ENCODE measurements at places on chromosomes 4 and X.

DNA sequence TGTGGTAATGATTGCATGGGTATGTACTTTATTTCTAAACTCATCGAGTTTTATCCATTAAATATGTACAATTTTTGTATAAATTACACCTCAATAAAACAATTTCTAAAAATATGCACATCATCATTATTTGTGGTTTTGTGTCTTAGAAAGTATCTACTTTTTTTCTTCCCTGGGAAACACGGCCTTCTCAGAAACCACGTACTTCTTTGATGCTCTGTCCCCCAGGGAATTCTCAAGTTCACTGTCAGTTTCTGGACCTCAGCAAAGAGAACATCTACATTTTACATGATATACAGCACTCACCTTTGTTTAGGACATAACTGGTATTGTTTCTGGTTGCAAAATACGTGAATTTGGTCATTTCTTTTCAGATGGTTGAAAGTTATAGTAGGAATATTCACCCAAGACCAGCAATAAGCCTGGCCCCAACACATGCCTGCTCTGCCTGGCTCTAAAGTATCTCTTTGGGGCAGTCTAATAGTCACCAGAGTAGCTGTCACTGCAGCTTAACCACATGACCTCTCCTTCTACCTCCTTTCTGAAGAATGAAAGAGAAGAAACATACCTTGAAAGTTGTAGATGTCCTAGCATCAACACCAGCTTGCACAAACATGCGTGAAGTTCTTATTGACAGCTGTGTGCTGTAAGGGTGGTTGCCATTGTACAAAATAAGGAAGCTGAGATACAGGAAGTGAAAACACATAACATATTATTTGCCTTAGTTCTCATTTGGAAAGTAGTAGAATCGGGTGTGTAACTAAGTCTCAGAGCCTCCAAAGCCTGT is 48.4 kb upstream of the SPANXN4 start:
- DNase-seq, result no peak

GRCh38 chrX:36684053-36684452 is 324.1 kb upstream of the FAM47C start:
- no peak for DNase-seq

DNA sequence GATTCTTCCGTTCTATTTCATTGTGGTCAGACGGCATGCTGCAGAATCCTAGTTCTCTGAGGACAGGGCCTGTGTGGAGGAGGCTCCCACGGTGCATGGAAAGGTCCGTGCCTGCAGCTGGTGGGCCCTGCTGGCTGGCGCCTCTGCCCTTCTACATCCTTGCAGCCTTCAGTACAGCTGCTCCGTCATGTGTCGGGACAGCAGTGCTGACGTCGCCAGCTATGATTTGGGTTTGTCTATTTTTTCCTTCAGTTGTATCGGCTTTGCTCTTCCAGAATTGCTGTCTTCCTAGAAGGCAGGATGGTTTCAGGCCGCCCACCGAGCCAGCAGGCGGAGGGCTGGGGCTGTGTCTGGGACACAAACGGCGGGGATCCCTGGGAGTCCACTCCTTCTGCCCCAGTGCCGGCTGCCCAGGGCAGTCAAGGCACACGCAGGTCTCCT is 32.1 kb upstream of the CPLX1 start:
- no peak for DNase-seq

DNA sequence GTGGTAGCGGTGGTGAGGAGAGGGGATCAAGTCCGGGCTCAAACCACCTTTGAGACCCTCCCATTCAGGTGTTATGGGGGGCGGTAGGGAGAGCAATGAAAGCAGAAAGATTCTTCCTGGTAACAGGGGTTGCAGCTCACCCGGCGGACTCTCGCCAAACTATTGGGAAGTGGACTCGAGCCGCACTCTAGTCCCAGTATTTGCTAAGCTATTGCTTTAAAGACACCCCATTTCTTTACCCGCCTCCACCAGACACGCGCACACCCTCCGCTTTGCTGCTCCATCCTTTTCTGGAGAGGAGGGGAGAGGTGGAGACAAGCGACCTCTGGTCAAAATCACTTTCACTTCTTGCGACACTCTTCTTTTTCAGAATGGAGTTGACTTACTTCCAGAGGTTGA is 625 bp upstream of the GABRA4 start:
- DNase-seq, result no peak

- no peak for DNase-seq
Measured at GRCh38 chr4:177107288-177107921, 202.3 kb upstream of the NEIL3 start.

DNA sequence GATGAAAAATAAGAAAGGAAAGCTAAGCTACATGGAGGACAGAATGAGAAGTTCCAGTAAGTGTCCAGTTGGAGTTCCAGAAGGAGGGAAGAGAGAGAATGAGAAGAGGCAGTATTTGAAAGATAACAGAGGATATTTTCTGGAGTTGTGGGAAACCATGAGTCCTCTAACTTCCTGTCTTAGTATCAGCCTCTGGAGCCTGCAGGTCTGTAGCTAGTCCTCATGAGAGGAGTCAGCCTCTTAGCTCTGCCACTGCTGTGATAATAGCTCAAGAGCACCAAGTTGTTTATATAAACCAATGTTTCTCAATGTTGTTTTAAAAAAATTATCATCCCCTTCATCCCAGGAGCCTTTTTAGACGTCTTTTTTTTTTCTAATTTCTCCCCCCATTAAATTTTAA is 2.4 kb upstream of the PLAC1 start:
- no peak for DNase-seq

DNA sequence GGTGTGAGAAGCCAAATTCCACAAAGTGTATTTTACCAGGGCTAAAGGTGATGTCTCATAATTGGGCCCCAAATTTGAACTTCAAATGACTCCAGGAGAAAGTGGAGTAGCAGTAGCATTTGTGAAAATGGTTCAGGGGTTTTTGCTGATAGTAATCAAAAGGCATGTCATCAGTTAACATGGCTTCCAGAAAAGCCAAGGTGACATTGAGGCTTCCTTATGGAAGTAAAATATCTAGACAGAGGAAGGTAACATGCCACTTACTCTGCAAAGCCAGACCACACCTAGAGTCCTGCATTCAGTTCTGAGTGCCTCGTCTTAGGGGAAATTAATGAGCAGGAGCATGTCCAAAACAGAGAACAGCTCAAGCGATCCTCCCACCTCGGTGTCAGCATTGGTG is 2.2 kb upstream of the RPL36A start:
- DNase-seq, result no peak

DNA sequence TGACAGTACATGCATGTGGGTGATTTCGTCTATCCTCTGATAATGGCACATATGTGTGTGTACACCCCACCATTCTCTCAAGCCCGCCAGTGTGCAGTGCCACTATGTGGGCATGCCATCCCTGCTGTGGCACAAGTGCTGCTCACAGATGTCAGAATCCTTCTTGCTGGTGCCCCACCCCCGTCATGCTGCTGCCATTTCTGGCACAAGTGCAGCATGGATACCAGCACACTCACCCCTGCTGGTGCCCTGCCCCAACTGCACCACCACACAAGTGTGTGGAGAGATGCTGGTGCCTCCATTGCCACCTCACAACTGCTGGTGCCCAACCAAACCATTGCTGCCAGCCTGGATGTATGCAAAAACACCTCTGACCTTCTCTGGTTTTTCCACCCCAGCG is 1133.8 kb downstream of the TECRL start:
- no peak for DNase-seq

DNA sequence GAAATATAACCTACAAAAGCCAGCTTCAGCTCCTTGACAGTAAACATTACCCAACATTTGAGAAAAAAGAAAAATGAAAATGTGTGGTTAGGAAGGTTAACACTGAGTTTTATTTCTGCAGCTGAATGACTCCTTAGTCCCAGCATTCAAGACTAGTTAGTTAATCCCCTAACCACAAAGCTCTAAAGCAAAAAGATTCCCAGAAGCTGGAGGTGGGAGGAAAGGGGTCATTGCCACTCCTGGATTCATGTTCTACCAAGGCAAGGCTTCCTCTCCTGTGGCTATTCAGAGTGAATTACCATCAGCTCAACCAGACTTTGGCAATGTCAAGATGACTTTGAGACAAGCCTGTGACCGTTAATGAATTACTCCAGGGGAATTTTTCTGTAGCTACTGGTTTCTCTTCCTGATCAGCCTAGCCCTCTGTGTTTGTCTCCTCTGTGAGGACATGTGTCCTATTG is 63.6 kb downstream of the HADH start:
- no peak for DNase-seq

- no peak for DNase-seq
Measured at GRCh38 chrX:16368696-16369095, 201.4 kb downstream of the MAGEB17 start.

GRCh38 chrX:135737366-135738071 is 24.1 kb downstream of the CT45A1 start:
- DNase-seq, result peak; percentile 1

DNA sequence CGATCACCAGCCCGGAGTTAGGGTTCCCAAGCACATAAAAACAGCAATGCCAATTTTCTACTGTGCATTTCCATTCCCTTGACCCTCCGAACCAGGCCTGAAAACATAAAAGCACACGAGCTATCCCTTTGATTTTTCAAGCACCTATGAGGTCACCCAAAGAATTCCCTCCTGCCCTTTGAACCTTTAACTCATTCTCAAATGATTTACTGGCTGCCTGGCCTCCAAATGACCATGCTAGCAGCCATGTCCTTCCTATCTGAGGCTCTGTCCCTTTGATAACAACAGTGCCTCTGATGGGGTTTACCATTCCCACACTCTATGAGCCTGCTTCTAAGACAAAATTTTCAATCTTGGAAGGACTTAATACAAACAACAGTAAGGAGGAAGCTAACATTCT is 15.2 kb downstream of the SHROOM4 start:
- DNase-seq, result no peak

DNA sequence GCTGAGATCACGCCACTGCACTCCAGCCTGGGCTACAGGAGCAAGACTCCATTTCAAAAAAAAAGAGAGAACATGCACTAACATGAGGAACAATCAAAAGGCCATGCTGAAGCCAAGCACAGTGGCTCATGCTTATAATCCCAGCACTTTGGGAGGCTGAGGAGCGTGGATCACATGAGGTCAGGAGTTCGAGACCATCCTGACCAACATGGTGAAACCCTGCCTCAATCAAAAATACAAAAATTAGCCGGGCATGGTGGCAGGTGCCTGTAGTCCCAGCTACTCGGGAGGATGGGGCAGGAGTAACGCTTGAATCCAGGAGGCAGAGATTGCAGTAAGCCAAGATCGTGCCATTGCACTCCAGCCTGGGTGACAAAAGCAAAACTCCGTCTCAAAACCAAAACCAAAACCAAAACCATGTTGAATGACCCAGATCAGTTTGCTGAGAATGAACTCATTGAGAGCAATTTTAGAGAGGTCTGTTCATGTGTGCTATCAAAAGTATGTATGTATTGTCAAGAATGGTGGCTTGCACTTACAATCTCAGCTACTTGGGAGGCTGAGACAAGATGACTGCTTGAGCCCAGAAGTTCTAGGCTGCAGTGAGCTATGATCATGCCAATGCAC is 44.8 kb downstream of the PDS5A start:
- peak; percentile 16 for DNase-seq

DNA sequence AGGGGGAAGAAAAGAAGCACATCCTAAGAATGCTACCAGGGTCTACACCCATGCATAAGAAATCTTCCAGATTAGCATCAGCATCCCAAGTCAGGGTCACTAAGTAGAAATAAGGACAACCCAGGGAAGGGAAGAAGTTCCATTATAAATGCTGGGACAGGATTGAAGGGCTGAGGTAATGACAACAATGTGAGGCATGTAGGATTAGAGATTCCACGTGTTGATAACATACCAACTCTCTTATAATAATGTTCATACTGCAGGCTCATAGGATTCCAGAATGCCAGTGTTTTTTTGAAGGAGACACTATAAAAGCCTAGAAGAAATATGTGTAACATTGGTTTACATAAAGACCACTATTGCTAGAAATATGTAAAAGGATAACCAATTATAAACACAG is 201.2 kb downstream of the MID1IP1 start:
- no peak for DNase-seq

DNA sequence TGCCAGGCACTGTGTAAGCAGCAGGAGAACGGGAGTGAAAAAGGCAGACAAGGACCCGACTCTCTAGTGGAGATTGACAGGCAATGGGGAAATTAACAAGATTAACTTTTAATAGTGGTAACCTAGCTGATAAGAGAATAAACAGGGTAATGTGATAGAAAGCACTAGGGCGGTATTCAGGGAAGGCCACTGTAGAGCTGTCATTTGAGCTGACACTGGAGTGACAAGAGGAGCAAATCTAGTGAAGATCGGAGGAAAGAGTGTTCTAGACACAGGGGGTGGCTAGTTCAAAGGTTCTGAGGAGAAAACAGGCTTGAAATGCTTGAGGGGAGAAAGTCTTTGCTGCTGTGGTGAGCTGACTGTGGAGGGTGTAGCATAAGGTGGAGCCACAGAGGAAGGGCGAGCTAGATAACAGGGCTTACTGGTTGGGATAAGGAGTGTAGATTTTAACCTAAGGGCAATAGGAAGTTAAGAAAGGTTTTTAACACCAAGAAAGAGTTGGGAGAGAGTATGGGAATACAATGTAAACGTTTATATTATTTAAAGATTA is 122.8 kb downstream of the SLC10A7 start:
- no peak for DNase-seq

All from inflammatory macrophage treated with lipopolysaccharide for 1 hour (primary cell).